ENCODE measurements at places on chromosomes 12 and 14.

- DNase-seq, result no peak
These were observed 158.6 kb downstream of the SLC41A2 start for GRCh38 chr12:104799458-104799857.

DNA sequence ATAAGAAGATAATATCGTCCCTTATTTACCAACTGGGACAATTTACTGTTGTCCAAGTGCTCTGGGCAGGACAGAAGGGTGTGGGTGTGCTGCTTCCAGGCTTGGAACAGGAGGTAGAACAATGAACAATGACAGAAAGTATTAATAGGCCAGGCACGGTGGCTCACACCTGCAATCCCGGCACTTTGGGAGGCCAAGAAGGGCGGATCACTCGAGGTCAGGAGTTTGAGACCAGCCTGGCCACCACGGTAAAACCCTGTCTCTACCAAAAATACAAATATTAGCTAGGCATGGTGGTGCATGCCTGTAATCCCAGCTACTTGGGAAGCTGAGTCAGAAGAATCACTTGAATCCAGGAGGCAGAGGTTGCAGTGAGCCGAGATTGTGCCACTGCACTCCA is 2.5 kb downstream of the IFI27 start:
- no peak for DNase-seq

- DNase-seq, result no peak
These were observed 102.6 kb upstream of the LMNTD1 start for GRCh38 chr12:25655702-25656101.

GRCh38 chr12:23025372-23026016 is 400.5 kb downstream of the ETNK1 start:
- DNase-seq, result no peak

DNA sequence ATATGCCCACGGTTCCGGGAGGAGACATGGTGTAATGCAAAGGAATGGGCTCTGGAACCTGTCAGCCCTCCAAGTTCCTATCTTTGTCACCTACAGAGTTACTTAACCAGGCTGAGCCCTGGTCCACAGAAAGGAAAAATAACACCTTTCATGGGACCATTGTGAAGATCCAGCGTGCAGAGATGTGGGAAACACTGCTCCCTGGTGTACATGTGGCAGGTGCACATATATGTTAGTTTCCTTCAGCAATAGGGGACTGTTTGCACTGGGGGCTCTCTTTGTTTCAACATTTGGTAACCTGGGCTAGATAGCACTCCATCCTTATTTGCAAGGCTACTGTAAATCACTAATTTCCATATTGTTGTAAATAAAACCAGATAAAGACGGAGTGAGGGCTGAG is 72.3 kb downstream of the ANO2 start:
- no peak for DNase-seq

- DNase-seq, result no peak
These were observed 60.0 kb downstream of the CAPS2 start for GRCh38 chr12:75270157-75270556.

GRCh38 chr12:40022850-40023249 is 83.0 kb downstream of the SLC2A13 start:
- no peak for DNase-seq

DNA sequence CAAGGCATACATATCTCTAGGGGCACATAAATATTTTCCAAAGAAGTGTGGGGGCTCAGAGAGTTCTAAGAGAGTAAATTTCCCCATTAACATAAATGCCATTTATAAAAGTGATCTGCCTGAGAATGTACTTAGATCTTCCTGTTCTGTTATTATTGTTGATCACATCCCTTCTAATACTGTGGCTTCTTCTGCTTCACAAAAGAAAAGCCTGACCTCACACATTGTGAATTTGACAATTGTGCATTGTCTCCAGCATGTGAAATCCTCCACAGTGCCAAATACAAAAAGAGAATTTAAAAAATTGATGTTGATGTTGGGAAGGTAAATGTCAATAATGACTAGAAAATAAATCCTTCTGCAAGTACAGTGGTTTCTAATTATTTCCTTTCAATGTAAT is 330.5 kb upstream of the LRIG3 start:
- DNase-seq, result no peak

DNA sequence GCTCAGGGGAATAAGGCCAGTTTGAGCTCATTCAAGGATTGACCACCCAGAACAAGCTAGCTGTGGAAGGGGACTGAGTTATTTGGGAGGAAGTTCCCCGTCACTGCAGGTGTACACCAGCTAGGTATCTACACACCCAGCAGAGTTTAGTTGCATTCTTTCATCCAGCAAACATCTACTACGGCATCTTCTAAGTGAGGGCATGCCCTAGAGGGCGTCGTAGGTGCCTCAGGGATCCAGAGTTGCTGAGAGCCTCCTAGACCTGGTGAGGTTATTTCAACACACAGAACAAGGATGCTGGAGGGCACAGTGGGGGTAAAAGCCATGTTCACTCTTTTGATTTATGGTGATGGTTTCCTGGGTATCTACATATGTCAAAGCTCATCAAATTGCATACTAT is 149.6 kb downstream of the KSR2 start:
- DNase-seq, result no peak

- no peak for DNase-seq
These were observed 28.2 kb downstream of the TRAF3 start for GRCh38 chr14:102805371-102805891.

DNA sequence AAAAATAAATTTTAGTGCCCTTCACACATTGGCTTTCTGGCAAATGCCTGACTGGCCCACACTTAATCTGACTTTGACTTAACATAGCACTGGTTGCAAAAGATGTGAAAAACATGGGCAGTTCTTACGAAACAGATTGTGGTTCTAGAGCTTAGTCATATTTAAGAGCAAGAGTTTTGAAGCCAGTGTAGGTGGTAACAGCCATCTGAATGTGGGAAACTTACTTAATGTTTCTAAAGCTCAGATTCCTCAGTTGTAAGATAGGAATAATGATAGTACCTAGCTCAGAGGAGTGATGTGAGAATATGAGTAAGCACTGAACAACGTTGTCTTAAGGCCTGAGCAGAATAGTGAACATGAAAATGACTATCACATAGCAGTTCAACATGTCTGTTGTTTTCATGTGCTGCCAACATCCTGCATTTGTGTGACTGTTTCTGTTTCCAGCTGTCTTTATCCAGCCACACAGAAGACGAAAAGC is 262.7 kb downstream of the SYT1 start:
- no peak for DNase-seq

GRCh38 chr14:44154446-44154845 is 352.6 kb downstream of the FSCB start:
- DNase-seq, result no peak

GRCh38 chr12:77947330-77947729 is 116.6 kb downstream of the NAV3 start:
- no peak for DNase-seq

GRCh38 chr14:33776871-33777270 is 174.0 kb downstream of the EGLN3 start:
- DNase-seq, result no peak

- no peak for DNase-seq
These were observed 78.0 kb downstream of the B4GALNT3 start for GRCh38 chr12:537772-538171.

GRCh38 chr12:54373649-54374561 is 9.6 kb upstream of the GPR84 start:
- DNase-seq, result no peak

DNA sequence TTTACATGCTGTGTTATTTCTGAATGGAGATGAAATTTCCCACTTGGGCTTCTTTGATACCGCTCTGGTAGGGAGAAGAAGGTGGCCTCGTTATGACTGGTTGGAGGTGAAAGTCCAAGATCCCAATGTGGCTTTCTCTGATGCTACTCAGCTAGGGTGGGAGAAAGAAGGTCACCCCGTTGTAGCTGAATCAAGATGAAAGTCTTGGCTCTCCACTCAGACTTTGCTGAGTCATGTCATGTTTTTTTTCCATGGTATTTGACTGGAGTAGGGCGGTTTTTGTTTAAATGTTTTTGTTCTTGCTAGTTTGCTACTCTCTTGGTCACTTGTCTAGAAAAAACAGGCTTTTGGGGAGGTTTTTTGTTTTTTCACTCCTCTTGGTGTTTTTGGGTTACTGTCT is 2.4 kb upstream of the PDE6H start:
- DNase-seq, result no peak

DNA sequence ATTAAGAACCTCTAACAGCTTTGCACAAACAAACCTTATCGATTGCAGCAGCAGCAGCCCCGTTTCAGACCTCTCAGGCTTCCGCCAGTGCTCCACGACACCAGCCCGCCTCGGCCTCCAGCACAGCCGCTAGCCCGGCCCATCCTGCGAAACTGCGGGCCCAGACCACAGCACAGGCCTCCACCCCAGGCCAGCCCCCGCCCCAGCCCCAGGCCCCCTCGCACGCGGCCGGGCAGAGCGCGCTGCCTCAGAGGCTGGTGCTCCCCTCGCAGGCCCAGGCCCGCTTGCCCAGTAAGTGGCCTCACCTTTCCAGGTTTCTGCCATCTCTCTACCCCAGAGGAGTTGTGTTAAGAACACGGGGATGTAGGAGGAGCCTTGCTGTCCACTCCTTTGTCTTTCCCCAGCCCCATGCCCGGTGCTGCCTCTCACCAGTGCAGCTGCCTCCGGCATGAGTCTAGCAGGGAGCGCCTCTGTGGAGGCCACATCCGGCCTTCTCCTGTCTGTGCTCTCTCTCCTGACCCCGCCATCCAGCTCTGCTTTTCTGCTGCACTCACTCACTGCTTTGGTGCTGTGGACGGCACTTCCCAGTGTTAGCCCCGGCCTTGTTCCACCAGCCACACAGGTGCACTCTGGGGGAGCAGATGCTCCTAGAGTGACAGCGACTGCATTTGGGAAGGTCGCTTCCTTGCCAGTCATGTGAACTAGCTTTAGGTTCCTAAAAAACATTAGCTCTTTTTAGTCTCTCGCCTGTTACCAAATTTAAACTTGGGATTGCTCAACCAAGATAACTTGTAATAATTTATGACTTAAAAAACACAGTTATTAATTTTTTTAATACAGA is 71.5 kb downstream of the EP400 start:
- DNase-seq, result no peak

GRCh38 chr12:19945559-19946435 is 422.5 kb upstream of the PDE3A start:
- DNase-seq, result no peak

GRCh38 chr12:33771889-33772288 is 250.4 kb upstream of the ALG10 start:
- no peak for DNase-seq

DNA sequence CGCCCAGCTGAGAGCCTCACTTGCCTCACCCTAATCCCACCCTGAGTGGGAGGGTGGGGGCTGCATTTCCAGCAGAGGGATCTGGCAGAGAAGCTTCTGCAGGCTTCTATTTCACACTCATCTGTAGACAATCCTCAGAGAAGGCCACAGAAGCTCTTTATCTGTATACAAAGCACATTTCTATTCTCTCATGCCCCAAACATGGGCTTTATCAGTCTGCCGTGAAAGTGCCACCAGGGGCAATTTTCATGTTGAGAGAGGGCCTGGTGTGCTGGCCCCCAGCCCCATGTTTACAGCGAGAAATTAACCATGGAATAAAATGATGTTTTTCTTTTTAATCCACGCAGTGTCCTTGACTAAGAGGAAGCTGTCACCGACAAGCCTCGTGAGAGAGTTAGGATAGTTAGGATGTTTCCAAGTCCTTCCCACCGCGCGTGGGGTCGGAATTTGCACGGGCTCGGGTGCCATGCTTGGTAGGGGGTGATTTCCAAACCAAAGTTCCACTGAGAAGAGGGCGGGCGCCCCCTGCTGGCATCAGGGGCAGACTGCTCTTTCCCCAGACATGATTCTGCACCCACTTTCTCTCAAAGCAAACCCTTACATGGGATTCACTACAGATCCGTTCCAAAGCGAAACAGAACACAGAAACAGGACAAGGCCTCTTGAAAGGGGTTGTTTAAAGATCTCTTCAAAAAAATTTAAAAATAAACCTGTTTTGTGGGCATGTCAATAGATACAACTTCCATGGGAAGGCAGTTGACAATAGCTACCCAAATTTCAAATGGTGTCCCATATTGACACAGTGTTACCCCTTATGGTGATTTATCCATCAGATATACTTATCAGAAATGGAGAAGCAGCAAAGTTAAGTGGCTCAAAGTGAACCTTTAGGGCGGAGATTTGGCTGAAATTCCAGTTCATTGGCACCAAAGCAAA is 19.4 kb downstream of the BDKRB1 start:
- DNase-seq, result peak; percentile 20
